COR-L47 (cell line): ENCODE measurements at places on chromosomes 16 and 17.

DNA sequence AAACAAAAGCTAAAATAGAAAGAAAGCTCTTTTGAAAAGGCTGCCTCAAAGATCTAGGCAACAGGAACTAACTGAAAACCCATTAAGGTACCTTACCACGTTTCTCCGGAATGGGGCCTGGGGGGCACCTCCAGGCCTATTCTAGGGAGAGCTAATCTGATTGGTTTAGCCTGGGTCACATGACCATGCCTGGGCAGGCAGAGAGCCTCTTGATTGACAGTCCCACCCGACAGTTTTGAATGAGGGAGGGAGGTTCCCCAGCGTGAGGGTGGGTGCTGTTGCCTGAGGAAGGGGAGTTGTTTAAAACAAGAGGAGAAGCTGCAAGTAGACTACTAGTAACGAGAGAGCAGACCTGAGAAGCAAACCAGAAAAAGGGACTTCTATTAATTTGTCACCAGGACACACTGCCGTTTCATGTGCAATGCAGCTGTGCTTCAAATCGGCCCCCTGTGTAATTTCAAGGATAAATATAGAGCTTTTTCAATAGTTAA is 143.4 kb upstream of the HS3ST2 start:
- DNase-seq = no peak

DNA sequence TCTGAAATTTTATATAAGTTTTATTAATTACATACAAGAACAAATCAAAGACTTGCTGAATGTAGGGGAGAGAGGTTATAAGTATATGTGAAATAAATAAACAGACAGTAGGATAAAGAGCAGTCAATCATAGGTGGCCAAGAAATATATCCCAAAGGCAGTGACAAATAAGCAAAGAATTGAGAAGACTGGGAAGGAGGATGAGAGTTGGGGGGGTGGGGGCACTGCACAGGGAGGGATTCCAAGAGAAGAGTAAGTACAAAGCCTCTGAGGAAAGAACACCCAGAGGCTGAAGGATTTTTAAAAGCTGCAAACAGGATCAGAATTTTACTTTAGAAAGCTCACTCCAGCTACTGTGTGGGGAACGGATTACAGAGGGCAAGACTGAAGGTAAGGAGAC is 2.8 kb downstream of the PELP1 start:
- DNase-seq = no peak

GRCh38 chr16:51888534-51888933 is 658.4 kb downstream of the TOX3 start:
- DNase-seq = no peak

- no peak for DNase-seq
Observed at GRCh38 chr17:42203354-42203753, 9.1 kb upstream of the GHDC start.

DNA sequence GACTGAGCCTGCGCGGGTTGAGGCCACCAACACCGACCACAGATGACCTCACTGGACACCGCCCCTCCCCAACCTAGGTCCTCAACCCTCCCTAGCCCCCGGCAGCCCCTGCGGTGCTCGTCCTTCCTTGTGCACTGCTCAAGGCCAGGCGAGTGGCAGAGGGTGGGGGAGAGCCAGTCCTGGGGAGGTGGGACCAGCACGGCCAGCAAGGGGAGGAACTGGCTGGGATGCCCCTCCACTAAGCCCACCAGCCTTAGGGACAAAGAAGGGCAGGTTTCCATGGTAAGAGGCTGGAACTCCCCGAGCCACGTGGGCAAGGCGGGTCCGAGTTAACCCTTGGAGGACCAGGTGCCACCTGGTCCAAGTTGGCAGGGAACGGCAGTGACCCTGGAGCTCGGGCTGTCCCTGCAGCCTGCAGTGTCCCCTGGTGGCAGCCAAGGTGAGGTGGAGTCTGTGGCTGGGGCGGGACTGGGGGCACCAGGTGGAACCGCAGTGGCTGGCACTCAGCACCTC is 9.2 kb downstream of the FSCN2 start:
- DNase-seq = peak; percentile 94

DNA sequence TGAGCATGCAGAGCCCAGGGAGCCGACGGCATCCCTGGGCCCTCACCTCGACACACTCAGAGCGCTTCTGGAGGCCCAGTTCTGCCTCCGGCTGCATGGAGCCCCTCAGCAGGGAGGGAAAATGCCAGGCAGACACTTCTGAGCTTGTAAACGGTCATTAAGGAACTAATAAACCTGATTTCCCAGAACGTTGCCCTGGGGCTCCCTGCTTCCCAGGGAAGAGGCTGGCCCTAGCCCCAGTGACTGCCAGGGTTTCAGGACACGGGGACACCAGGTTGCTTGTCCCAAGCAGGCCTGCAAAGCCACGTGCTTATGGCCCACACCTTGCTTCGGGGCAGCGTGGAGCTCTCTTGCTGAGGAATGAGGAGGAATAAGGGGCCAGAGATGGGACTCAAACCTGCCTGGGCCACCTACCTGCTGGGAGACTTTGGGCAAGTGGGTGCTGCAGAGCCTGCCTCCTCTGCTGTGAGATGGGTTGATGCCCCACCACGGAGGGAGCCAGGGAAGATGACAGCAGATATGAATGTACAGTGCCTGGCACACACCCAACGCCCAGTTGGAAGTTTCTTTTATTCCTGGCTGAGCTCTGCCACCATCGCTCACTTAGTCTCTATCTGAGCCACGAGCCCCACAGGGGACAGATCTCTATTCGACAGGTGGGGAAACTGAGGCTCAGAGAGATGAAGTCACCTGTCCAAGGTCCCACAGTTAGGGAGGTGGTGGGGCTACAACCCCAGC is 5.4 kb downstream of the RHBDF2 start:
- DNase-seq = no peak

- DNase-seq = no peak
Observed at GRCh38 chr17:42354956-42355843, 33.0 kb downstream of the STAT3 start.

- DNase-seq = no peak
Observed at GRCh38 chr17:5523249-5523648, 36.9 kb downstream of the MIS12 start.

DNA sequence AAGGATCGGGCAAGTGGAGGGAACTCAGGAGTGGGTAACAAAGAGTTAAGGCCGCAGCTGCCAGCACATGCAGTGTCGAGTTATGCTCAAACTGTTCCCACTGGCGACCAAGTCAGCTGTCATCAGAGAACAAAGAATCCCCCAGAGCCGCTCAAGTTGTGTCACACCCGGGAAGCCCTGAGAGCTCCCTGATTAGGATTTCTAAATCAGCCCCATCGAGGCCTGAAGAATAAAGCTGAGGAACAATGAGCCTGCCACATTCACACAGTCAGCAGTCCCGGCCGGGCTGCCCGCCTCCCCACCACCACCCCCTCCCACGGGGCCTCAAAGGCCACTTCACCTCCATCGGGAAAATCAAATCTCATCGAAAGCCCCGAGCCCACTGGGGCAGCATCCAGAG is 84.5 kb downstream of the SOX9 start:
- DNase-seq = no peak

GRCh38 chr16:2708955-2709587 is 11.0 kb downstream of the PRSS27 start:
- no peak for DNase-seq

GRCh38 chr17:41907185-41907556 is 11.6 kb downstream of the ACLY start:
- no peak for DNase-seq
